ENCODE measurements at places on chromosomes 1 and 21.

DNA sequence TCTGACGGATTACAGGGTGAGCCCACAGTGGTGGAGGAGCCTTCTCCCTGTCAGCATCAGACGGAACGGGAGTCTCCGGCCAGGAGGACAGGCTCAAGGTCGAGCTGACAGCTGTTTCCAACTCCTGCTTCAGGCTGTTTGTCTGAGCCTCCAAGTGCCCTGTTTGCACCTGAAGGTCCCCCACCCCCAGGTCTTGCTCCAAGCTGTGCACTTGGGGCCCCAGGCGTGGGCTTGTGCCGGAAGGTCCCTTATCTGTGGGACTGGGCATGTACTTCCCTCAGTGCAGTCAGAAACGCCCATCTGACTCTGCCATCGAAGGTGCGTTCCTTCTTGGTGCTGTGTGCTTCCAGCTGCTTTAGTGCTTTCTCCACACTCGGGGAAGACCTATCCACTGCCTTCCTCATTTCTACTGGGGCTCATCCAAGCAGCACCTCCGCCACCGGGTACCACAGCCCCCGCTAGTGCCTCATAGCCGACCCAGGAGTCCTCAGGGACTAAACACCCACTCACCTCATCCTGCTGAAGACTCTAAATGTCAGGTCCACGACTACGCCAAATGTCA, 29.5 kb upstream of the CR2 start:
- DNase-seq, result no peak

DNA sequence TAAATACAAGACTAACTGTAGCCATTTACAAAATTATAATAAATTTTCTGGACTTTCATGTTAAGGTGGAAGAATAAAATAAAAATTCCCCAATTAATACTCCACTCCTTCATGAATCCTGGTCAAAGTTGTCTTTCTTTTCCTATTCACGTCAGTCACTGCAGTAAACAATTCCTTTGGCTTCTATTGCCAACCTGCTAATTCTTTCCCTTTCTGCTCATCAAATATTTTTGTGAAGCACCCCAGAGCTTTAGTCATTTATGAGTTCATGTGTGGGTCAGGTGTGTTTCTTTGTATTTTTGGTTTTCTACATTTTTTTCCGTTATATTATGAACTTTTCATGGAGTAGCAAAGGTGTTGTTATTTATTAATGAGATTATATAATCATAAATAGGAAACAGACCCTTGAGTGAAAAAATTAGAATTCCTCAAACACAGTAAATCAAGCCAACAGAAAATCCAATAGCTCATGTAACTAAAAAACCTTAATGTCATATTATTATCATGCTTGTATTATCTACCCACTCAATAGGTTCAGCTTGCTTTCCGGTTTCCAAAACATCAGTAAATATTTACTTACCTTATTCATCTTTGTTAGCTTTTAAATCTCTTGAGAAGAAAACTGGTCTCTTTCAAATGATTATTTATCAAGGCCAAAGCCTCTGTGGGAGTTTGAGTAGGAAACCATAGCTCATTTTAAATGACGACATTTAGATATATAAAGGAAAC, 29.6 kb upstream of the PLA2G4A start:
- no peak for DNase-seq

DNA sequence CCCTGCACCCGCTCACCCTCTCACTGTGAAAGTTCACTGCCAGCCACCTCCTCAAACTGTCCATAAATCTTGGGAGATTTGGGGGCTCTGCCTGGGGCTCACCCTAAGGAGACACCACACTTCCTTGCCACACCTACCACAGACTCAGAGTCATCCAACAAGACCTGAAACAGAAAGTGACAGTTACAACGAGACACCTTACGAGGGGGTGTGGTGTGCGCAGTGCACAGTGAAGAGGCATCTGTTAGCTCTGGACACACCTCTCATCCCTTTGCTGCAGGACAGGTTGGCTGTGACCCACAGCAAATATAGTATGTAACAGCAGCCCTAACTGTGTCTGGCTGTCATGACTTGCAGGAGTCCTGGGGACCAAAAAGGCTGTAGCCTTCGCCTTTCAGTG, 190.2 kb downstream of the NR5A2 start:
- no peak for DNase-seq

GRCh38 chr1:225926551-225927113, 2.6 kb upstream of the PYCR2 start:
- DNase-seq, result no peak
